WTC11 (cell line): ENCODE measurements at places on chromosomes 11 and 22. TPM values are rescaled to one million over a fixed set of nuclear protein-coding genes. Genes with fewer than 3 reads are reported as not detected.

Gene MCM5
- 229 to 261 TPM (median 229 TPM) in 3 replicates for total RNA-seq

Gene SAA1
- 7.7 to 12.8 TPM (median 8.8 TPM) in 3 replicates for total RNA-seq

Gene LDLRAD3
- total RNA-seq: 12.6 to 14.5 TPM (median 14.5 TPM) in 3 replicates

Gene POTEH
- not detected in 3 replicates for total RNA-seq

Gene TRIM48
- total RNA-seq: not detected in 3 replicates

Gene OR51B2
- total RNA-seq: not detected in 3 replicates
